ENCODE measurements at places on chromosomes 1 and 21. TPM values are rescaled to one million over a fixed set of nuclear protein-coding genes. Genes with fewer than 3 reads are reported as not detected.

- peak; percentile 89 for DNase-seq
Measured at GRCh38 chr1:119647734-119648619, at the start of gene ZNF697. Gene ZNF697, minus strand, starts transcription at chr1:119648266. Its CDS starts 22,166 bp downstream, at chr1:119626100.

DNA sequence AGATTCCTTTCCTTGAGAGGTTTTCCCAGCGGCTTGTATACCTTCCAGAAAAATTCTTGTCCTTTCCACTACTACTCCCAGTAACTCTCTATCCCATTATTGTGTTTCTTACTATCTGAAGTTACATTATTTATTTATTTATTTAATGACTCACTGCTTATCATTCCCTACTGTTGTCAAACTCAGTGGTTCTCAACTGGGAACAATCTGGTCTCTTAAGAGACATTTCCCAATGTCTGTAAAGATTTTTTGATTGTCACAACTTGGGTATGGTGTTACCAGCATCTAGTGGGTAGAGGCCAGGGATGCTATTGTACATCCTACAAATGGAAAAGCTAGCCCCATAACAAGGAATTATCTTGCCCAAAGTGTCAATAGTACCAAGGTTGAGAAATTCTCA, 771.5 kb upstream of the ADGRL2 start:
- DNase-seq, result no peak

DNA sequence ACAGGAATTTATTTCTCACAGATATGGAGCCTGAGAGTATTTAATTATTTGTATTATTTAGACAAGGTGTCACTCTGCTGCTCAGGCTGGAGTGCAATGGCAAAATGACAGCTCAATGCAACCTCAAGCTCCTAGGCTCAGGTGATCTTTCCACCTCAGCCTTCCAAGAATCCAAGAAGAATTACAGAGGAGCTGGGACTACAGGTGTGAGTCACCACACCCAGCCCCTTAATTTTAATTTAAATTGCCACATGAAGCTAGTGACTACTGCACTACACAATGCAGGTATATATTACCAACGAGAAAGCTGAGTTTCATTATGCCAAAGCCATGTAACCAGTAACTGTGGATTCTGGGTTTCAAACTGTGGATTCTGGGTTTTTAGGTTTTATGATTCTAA, 2.1 kb downstream of the KHDC4 start:
- no peak for DNase-seq

DNA sequence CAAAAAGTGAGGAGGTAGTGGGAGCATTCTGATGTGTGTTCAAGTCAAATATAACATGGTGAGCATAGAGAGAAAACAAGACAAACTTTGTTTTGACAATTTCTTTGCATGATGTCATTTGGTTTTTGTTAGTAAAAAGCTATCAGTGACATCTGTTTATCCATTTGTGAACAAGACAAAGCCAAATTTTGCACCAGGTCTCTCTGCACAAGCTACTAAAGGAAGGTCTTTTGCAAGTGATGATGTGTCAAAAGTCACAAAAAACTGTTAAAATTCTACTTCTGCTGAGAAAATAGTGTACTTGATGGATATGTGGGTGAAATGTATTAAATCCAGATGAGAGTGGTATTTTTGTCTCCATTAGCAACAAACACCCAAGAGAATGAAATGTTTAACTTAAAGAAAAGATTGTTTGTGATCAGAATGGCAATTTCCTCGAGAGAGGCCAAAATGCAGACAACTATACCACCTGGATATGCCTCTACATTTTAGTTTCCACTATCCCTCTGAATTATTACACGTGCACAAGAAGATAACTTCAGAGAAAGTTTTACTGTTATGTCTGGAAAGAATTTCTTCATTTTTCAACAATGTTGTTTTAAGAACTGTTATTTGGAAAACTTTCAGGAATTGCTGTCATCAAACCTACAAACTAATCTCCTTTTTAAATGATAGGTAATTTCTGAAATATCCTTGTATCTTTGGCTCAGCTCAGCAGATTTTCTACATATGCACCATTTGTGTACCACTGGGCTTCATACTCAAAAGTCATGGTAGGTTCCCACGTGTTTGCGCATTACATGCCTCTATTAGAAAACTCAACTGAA, 807.4 kb upstream of the ADGRL2 start:
- DNase-seq, result no peak

- DNase-seq, result peak; percentile 63
Measured at GRCh38 chr1:33055210-33056008, 18.7 kb upstream of the AK2 start.

- no peak for DNase-seq
Measured at GRCh38 chr21:32954353-32954752, 71.4 kb upstream of the OLIG2 start.

GRCh38 chr1:166490437-166490991, 323.7 kb upstream of the FAM78B start:
- DNase-seq, result no peak

GRCh38 chr1:223062177-223062576, 80.9 kb downstream of the TLR5 start:
- no peak for DNase-seq

DNA sequence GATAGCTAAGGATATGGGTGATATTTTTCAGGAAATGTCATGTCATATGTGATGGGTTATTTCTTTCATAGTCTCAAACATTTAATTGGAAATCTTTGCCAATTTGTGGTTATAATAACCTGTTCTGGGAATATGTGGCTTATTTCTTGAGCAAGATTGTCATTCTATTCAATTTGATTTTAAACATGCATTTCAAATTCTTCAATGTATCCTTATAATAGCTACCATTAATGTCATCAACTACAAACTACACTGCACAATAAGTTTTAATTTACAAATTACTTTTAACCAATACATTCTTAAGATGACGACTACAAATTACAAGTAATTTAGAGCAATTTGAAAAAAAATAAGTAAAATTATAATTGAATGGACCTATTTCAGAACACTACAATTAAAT, 164.9 kb downstream of the BRINP3 start:
- DNase-seq, result no peak

DNA sequence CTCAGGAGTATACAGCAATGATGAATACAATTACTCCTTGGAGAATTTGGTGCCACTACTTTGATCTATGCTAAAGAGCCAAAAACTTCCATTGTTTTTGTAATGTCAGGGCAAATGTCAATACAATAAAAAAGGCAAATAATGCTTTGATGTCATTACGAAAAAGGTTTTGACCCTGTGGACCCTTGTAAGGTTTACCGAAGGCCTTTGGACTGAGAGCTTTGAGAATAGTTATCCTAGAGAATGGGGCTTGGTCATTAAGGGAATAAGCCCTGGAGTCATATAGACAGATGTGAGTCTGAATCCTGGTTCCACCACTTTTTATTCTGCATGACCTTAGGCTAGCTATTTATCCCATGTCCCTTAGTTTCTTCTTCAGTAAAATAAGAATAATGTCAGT, 27.5 kb downstream of the CEP170 start:
- no peak for DNase-seq

GRCh38 chr1:115624859-115625258, 16.9 kb upstream of the VANGL1 start:
- no peak for DNase-seq

- no peak for DNase-seq
Measured at GRCh38 chr21:32387151-32387550, 5.7 kb downstream of the URB1 start.

DNA sequence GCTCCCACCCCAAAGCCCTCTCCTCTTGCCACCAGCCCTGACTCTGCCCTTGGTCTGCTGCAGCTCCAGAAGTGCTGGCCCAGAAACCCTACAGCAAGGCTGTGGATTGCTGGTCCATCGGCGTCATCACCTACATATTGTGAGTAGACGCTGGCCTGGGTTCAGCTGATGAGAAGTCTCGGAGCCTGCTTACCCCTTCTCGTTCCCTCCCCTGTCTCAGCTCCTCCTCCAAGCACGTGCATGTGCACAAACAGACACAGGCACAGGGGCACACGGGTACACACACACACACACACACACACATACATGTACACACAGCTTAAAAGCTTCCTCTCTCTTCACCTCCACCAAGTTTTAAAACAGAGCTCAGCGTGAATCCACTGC, 24.3 kb downstream of the CAMK1G start:
- DNase-seq, result no peak

- no peak for DNase-seq
Measured at GRCh38 chr1:80155371-80155770, 1148.8 kb upstream of the ADGRL4 start.

- DNase-seq, result no peak
Measured at GRCh38 chr21:46003575-46004007, 22.0 kb downstream of the COL6A1 start.

DNA sequence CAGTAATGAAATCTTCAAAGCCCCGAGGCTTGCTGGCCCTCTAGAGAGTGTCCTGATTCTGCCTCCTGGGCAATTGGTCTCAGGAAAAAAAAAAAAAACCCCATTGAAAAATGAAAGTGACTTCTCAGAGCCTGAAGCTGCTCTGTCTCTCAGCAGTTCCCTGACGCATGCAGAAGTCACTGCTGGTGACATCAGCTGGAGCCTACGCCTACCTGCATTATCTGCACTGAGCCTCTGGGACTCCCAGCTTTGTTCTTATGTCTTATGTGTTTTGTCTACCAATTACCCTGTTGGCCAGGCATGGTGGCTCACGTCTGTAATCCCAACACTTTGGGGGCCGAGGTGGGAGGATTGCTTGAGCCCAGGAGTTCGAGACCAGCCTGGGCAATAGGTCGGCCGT, 10.1 kb upstream of the SLC25A33 start:
- DNase-seq, result no peak

- DNase-seq, result no peak
Measured at GRCh38 chr1:16449065-16449464, 8.5 kb downstream of the NECAP2 start.

DNA sequence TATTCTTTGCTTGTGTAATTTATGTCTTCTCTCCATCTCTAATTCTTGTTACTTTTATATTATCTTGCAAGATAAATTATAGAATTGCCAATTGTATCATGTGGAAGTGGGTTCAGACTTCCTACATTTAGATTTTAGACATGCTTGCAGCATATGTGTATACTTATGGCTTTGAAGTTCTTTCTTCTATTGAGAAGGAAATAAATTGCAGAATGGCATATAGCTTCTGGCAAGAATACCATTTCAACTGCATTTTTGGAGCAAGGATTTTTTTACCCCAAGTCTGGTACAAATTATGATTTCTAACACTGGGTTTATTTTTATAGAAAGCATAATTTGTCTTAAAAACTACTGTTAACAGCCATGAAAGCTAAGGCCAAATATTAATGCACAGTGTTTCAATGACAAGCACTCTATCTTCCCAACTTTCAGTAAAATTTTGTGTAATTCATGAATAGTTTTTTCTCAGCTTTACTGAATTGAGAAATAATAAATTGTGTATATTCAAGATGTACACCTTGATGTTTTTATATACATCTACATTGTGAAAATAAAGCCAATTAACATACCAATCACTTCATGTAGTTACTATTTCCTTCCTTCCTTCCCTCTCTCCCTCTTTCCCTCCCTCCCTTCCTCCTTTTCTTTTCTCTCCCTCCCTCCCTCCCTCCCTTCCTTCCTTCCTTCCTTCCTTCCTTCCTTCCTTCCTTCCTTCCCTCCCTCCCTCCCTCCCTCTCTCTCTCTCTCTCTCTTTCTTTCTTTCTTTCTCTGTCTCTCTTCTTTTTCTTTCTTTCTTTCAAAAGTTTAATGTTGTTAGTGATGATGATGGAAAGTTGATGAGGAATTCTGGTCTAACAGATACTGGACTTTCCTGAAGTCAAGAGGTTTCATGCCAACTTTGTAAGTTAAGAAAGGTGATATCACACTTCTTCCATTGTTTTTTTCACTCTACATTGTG, 47.1 kb upstream of the HMCN1 start:
- DNase-seq, result no peak

- no peak for DNase-seq
Measured at GRCh38 chr1:51325391-51325790, 5.0 kb downstream of the TTC39A start.

DNA sequence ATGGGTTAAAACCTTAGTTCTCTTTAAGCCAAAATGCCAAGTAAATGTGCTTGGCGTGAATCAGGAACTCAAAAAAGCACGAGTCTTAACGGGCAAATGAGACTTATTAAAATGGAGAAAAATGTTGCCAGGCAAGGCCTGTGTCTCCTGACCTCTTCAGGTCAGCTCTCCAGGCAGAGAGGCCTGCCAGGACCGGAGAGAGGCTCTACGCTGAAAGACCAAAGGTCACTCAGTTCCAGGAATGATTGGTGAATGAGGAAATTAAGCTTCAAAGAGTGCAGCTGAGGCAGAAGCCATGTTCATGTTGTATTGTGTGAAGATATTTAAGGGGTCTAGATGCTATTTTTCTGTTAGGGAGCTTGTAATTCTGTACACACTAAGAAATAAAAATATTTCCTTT, 66.6 kb downstream of the SPAG17 start:
- DNase-seq, result no peak

GRCh38 chr1:39081271-39082009, 55.3 kb downstream of the NDUFS5 start:
- no peak for DNase-seq

GJA5 gene
- polyA plus RNA-seq, result 28.7 TPM

ASAP3 gene
- polyA plus RNA-seq, result 32.7 TPM

PDE9A gene
- 36.7 TPM for polyA plus RNA-seq

TMEM269 gene
- 0.85 TPM for polyA plus RNA-seq

APP gene
- 980 TPM for polyA plus RNA-seq

PPP1R12B gene
- 19.0 TPM for polyA plus RNA-seq

CLDN17 gene
- not detected for polyA plus RNA-seq

INTS7 gene
- polyA plus RNA-seq, result 18.5 TPM
